SJCRH30 (cell line): ENCODE measurements at places on chromosomes 6 and 20.
A peak's percentile ranks its signal among the peaks of the same experiment; 100 is the strongest.

- H3K36me3 ChIP-seq = no peaks in the 10 kb centered on the region
- no peaks in the 10 kb centered on the region for H3K27me3 ChIP-seq
- no peak overlapping the region for H3K27ac ChIP-seq
- H3K4me1 ChIP-seq = 0 out of 2 replicates have a peak, but pooled peaks cover 4% of the 10 kb centered on the region
Observed at GRCh38 chr6:18276610-18277236, 12.4 kb upstream of the DEK start.

DNA sequence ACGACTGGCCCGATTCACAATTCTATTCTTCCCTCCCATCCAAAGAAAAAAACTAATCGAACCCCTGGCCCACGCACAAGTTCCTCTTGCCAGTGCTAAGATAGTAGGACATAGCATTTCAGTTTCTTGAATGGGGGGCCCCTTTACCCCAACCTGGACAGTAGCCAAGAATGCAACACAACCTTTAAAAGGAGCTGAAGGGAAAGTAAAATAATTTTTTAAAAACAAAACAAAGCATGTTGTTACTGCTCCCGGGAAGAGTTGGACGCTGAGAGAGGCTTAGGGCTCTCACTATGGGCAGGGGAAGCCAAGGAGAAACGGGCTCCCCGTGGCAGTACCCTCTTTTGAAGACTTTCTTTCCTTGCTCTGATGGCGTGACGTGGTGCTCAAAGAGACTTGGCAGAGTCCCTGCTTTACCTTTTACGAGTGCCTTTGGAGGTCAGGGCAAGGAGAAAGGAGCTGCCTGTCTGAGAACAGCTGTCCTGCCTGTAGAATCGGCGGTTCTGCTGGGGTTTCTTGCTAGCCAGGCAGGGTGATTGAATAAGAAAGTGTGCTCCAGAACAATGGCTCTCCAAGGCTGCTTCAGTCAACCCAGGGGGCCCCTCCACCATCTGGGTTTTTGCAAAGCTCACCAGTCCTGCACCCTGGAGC is 5.8 kb downstream of the TFAP2C start:
- no peaks in the 10 kb centered on the region for H3K36me3 ChIP-seq
- DNase-seq = no peak
- H3K4me3 ChIP-seq = no peak overlapping the region
- no peak overlapping the region for H3K27ac ChIP-seq
- peaks cover 56% of the 10 kb centered on the region for H3K27me3 ChIP-seq

DNA sequence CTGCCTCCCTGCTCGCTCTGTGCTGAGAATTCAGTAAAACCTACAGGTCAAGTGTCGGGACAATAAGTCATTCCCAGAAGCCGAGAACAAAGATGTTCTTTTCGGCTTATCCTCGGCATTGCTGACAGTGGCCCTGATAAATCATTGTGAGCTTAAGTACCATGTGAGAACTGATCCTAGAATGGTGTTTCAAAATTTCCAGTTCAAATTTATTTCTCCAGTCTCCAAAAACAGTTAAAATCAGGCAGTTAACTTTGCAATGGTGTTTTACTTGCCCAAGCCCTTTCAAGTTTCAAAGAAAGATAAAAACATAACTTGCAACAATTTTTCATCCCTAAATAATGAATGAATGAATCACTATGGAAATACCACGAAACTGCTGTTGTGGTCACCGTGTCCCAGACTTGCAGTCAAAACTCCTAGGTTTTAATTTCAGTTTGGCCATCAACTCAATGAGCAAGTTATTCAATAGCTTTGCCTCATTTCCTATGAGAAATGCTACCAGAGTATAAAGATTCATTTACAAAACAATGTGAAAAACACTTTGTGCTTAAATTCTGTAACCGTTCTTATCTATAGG is 4.3 kb downstream of the ATP5F1E start:
- no peak for DNase-seq
- H3K27me3 ChIP-seq = no peaks in the 10 kb centered on the region
- H3K27ac ChIP-seq = no peak overlapping the region
- H3K4me1 ChIP-seq = peaks cover 38% of the 10 kb centered on the region
- no peak overlapping the region for H3K4me3 ChIP-seq

- no peak overlapping the region; the same call in 1 of the 2 replicates for H3K27ac ChIP-seq
- peak overlapping the region; percentile 91 for H3K4me3 ChIP-seq
- peaks cover 29% of the 10 kb centered on the region for H3K4me1 ChIP-seq
Observed at GRCh38 chr6:42049948-42050296, 402 bp upstream of the TAF8 start.

DNA sequence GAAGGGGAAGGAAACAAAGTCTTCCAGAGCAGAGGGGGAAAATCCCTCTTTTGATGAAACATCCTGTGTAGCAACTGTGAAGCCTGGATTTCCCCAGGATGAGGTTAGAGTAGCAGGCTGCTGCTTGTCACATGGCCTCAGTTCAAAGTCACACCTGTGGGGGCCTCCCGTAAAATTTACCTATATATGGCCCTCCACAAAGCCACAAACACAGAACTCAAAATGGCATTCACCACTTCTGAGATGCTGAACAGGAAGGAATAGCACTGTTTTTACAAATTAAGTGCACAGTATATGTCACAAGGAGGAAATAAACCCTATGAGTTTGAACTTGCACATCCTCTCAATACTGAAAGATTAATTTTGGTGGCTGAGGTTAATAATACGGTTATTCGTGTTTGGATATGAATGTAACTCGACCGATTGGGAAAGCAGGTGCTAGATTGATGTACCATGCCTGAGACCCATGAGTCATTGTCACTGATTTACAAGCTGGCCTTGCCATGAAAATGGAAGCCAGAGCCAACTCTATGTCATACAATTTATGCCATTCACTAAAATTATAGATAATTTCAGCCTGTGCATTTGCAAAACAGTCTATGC is 70.6 kb downstream of the SGK1 start:
- no peak overlapping the region for H3K27ac ChIP-seq
- H3K27me3 ChIP-seq = no peaks in the 10 kb centered on the region
- no peak for DNase-seq
- no peaks in the 10 kb centered on the region for H3K4me1 ChIP-seq

DNA sequence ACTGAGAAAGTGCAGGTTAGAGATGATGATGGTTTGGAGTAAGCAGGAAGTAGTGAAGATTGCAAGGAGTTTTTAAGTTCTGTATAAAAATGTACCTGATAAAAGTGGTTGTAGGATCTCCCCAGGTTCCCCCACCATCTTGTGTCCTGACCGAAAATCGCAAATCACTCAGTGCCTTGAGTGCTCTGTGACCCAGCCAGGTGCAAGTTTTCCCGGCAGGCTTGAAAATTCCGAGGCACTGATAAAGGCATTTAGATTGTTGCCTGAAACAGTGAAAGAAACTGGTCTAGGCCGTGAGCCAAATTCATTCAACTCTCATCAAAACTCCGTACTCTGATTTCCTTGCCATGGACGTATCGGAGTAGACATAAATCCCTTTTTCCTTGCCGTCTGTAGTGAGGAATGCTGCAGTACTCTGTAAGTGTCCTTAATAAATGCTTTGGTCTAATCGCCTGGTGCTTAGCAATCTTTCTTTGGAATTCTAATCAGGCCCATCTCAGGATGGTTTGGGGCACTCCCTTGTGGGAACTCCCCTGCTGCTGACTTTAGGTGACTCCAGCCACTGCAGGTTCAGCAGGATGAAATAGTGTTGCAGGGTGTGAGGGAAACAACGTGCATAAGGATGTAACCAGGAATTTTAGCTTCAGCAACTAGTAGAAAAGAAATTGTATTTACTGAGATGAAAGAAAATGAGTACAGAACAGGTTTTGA is 1199.8 kb upstream of the MAP3K7 start:
- H3K27me3 ChIP-seq = no peaks in the 10 kb centered on the region
- H3K27ac ChIP-seq = no peak overlapping the region
- H3K4me3 ChIP-seq = no peak overlapping the region
- H3K4me1 ChIP-seq = peaks cover 13% of the 10 kb centered on the region
- no peak for DNase-seq
